ENCODE measurements at places on chromosomes 4 and X.

DNA sequence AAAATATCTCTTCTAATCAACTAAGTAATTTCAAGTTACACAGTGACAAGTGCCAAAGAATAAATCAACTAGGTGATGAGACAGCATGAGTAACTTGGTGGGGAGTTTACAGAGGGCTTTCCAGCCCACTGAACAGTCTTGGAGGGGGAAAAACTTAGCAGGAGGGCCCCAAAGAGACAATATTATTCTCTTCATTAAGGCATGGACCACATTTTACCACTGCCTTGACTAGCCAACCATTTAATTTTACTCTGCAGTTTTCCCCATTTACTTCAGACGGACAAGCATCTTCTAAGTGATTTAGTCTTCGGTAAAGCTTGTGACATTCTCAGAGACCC lies 25.3 kb upstream of the GATB start:
- no peaks in the 10 kb centered on the region for H3K36me3 ChIP-seq
- H3K4me3 ChIP-seq: no peak overlapping the region
- H3K27me3 ChIP-seq: no peaks in the 10 kb centered on the region
- H3K27ac ChIP-seq: peak overlapping the region; percentile 21
- H3K4me1 ChIP-seq: peaks cover 2% of the 10 kb centered on the region

GRCh38 chrX:19906293-19906692 lies 18.9 kb upstream of the SH3KBP1 start:
- H3K36me3 ChIP-seq: no peaks in the 10 kb centered on the region
- no peak overlapping the region for H3K27ac ChIP-seq
- no peaks in the 10 kb centered on the region for H3K4me1 ChIP-seq
- H3K4me3 ChIP-seq: no peak overlapping the region
- no peaks in the 10 kb centered on the region for H3K27me3 ChIP-seq

GRCh38 chrX:79330022-79330421 lies 37.1 kb downstream of the ITM2A start:
- no peak for DNase-seq
- H3K27me3 ChIP-seq: no peaks in the 10 kb centered on the region
- no peaks in the 10 kb centered on the region for H3K4me1 ChIP-seq
- no peak overlapping the region for H3K4me3 ChIP-seq
- H3K27ac ChIP-seq: no peak overlapping the region
- H3K36me3 ChIP-seq: no peaks in the 10 kb centered on the region

GRCh38 chr4:185396724-185397385 lies at the start of gene ANKRD37:
Gene ANKRD37 (plus strand): TSS chr4:185396841. CDS start chr4:185396924, 83 bp downstream.
- peaks cover 32% of the 10 kb centered on the region for H3K36me3 ChIP-seq
- no peaks in the 10 kb centered on the region for H3K27me3 ChIP-seq
- peak within 1 kb of the TSS; percentile 65 for H3K27ac ChIP-seq
- peak; percentile 45 for DNase-seq
- peaks cover 4% of the 10 kb centered on the region for H3K4me1 ChIP-seq

GRCh38 chr4:46277165-46277951 lies 112.6 kb downstream of the GABRA2 start:
- H3K4me3 ChIP-seq: no peak overlapping the region
- no peaks in the 10 kb centered on the region for H3K4me1 ChIP-seq
- H3K36me3 ChIP-seq: no peaks in the 10 kb centered on the region
- no peak overlapping the region for H3K27ac ChIP-seq
- DNase-seq: no peak
- no peaks in the 10 kb centered on the region for H3K27me3 ChIP-seq

DNA sequence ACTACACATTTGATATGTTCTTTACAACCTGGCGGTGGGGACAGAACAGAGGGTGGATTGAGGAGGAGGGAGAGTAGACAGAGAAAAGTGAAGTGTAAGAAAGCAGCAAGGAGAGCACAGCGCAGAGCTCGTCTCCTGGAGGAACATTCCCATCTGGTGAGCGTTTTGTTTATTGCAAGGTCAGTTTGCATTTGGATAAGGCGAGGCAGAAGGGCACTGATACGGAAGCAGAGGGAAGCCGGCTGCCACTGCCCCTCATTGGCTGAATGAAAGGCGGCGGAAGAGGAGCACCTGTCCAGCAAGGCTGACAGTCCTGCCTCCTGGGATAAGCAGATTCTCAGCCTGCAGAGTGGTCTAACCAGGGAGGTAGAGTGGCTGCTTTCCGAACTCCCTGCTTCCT lies 83.2 kb downstream of the GPR143 start:
- no peaks in the 10 kb centered on the region for H3K27me3 ChIP-seq
- DNase-seq: peak; percentile 67
- H3K4me1 ChIP-seq: peaks cover 3% of the 10 kb centered on the region
- no peak overlapping the region for H3K27ac ChIP-seq

DNA sequence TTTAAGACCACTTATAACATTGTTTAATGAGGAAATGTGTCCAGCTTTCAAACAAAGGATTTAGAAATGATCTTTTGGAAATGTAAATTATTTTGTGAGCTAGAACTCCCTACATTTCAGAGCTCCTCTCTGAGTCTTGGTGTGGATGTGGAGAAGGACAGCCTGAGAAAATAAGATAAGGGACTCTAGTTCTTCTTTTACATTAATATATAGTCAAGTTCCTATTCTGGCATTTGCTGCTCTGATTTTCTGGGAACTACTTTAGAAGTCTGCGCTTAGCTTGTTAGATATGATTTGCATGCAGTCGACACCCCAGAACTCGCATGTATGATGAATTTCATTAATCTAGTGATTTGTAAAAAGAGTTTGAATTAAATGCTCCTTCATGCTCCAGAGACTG lies 45.5 kb downstream of the TSPAN7 start:
- H3K4me3 ChIP-seq: no peak overlapping the region
- no peak overlapping the region for H3K27ac ChIP-seq
- H3K36me3 ChIP-seq: no peaks in the 10 kb centered on the region
- DNase-seq: no peak
- H3K4me1 ChIP-seq: no peaks in the 10 kb centered on the region
- no peaks in the 10 kb centered on the region for H3K27me3 ChIP-seq

DNA sequence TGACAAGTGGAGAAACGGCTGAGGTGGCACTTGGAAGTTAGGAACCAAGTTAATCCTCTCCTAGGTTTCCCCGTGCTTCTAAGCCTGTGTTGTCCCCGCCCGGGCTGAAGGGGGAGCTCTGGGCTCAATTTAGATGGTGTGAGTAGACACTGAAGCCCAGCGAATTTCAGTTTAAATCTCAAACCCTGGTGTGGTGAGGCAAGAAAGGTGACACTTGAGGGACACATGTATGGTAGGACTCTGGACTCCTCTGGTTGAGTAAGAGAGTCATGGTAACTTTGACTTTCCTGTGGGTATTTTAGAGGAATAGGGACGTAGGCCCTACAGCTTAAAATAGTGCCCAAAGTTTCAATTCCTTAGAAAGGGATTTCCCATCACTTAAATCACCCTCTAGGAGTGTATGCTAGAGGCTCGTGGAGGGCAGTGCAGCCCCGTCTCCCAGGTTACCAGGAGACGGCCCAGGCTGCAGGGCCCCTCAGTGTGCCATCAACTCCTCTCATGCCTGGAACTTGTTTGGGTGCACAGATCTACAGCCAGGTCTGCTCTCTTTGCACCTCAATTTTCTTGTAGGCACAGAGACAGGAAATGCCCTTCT lies 24.0 kb downstream of the HAND2 start:
- no peak overlapping the region for H3K27ac ChIP-seq
- peak; percentile 77 for DNase-seq
- H3K4me1 ChIP-seq: peaks cover 10% of the 10 kb centered on the region
- H3K36me3 ChIP-seq: peaks cover 7% of the 10 kb centered on the region
- peaks cover 18% of the 10 kb centered on the region for H3K27me3 ChIP-seq

DNA sequence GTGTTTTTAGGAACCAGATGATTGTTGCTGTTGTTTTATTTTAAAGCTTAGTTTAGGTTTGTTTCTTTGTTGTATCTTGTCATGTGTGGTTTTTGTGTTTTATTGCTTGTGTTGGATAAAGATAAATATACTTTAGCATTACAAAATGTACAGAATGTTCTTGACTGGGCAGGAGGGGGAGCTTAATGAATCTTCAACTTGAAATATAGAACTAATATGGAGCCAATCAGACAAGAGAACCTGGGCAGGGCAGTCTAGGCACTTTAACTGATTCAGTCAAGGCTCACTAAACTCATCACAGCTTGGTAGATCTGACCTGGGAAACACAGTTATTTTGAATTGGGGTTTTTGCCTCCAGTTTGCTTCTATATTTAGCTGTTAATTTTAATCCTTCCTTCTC lies 304.2 kb downstream of the ARHGAP24 start:
- H3K36me3 ChIP-seq: no peaks in the 10 kb centered on the region
- no peak overlapping the region for H3K27ac ChIP-seq
- H3K27me3 ChIP-seq: no peaks in the 10 kb centered on the region
- no peaks in the 10 kb centered on the region for H3K4me1 ChIP-seq

DNA sequence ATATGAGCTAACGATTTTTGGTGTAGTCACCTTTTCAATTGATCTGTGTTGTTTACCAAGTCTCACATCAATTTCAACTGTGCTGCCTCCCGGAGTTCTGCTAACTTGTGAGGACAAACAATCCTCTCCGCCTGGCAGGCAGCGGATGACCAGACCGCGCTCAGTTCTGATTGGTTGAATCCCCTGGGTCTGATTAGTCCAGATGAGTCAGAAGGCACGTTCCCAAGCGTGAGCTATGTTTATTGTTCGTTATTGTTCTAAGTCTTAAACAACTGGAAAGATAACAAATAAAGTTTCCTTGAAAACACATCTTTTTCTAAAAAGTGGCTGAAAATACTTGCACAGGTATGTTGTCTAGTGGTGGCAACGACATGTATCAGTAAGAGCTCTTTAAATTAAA lies 37.9 kb upstream of the TRPC3 start:
- no peaks in the 10 kb centered on the region for H3K27me3 ChIP-seq
- DNase-seq: no peak
- no peak overlapping the region for H3K4me3 ChIP-seq
- no peaks in the 10 kb centered on the region for H3K4me1 ChIP-seq

DNA sequence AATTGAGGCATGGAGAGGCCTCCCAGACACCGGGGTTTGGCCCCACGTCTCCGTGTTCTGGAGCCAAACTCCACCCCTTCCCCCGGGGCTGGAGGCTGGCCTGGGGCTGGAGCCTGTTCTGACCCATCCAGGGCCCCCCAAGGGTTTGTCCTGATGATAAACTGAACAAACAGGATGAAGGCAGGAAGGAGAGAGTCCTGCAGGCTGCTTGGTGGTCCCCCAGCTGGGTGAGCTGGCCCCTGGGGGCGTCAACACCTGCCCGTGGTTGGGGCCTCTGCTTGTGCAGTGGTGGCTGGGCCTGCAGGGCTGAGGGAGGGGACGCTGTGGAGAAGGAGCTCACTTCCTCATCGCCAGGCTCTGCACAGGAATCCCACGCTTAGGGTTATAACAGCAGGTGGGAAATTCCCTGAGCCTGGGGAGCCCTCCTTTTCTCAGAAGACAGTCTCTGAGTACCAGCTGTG lies 2.3 kb downstream of the SH3TC1 start:
- H3K4me3 ChIP-seq: peak overlapping the region; percentile 73
- no peaks in the 10 kb centered on the region for H3K36me3 ChIP-seq
- no peaks in the 10 kb centered on the region for H3K27me3 ChIP-seq
- DNase-seq: no peak

GRCh38 chrX:40968180-40968579 lies 117.1 kb upstream of the USP9X start:
- no peak overlapping the region for H3K4me3 ChIP-seq
- H3K36me3 ChIP-seq: no peaks in the 10 kb centered on the region
- no peaks in the 10 kb centered on the region for H3K4me1 ChIP-seq
- DNase-seq: no peak

GRCh38 chrX:72001471-72001870 lies 90.8 kb downstream of the NHSL2 start:
- no peak overlapping the region for H3K27ac ChIP-seq
- DNase-seq: no peak
- H3K36me3 ChIP-seq: no peaks in the 10 kb centered on the region
- peaks cover 15% of the 10 kb centered on the region for H3K4me1 ChIP-seq
- no peak overlapping the region for H3K4me3 ChIP-seq

GRCh38 chrX:103101299-103102042 lies 8.5 kb upstream of the NXF3 start:
- H3K27ac ChIP-seq: no peak overlapping the region
- H3K27me3 ChIP-seq: peaks cover 7% of the 10 kb centered on the region

- H3K27ac ChIP-seq: peak overlapping the region; percentile 24
- no peak for DNase-seq
- no peaks in the 10 kb centered on the region for H3K27me3 ChIP-seq
Observed at GRCh38 chrX:71622032-71622575, 3.8 kb upstream of the CXCR3 start.

GRCh38 chrX:1351981-1352714 lies 15.6 kb downstream of the IL3RA start:
- no peak overlapping the region for H3K4me3 ChIP-seq
- peaks cover 1% of the 10 kb centered on the region for H3K4me1 ChIP-seq
- DNase-seq: no peak
- no peaks in the 10 kb centered on the region for H3K27me3 ChIP-seq
- no peak overlapping the region for H3K27ac ChIP-seq

DNA sequence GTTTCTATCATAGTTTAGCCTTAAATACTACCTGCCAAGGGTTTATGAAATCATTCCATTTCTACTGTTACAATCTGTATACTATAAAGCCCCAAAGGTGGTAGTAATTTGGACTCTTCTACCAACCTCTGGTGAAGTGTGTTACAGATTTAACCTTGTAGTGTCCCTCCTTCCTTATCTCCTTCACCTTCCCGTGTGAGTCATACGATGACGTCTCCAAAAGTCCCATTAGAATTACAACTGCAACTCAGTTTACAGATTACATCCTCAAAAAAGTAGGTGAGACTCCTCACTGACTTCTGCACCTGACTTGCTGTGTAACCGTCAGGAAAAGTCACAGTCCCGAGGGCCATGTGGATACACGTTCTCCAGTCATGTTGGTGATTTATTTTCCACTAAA lies 219.0 kb downstream of the DCTD start:
- no peak overlapping the region for H3K27ac ChIP-seq
- no peaks in the 10 kb centered on the region for H3K36me3 ChIP-seq
- H3K4me1 ChIP-seq: no peaks in the 10 kb centered on the region
- no peak overlapping the region for H3K4me3 ChIP-seq
- H3K27me3 ChIP-seq: no peaks in the 10 kb centered on the region

- no peaks in the 10 kb centered on the region for H3K27me3 ChIP-seq
- no peaks in the 10 kb centered on the region for H3K4me1 ChIP-seq
- no peak for DNase-seq
- no peak overlapping the region for H3K4me3 ChIP-seq
- H3K36me3 ChIP-seq: no peaks in the 10 kb centered on the region
Observed at GRCh38 chrX:129403974-129404669, 119.2 kb downstream of the SMARCA1 start.

GRCh38 chr4:40143926-40144508 lies 52.8 kb upstream of the RHOH start:
- H3K27ac ChIP-seq: no peak overlapping the region
- no peak overlapping the region for H3K4me3 ChIP-seq
- peaks cover 3% of the 10 kb centered on the region for H3K4me1 ChIP-seq
- DNase-seq: no peak
- peaks cover 3% of the 10 kb centered on the region for H3K36me3 ChIP-seq

GRCh38 chr4:4985844-4986243 lies 33.4 kb downstream of the CYTL1 start:
- H3K4me3 ChIP-seq: no peak overlapping the region
- H3K27ac ChIP-seq: no peak overlapping the region
- H3K27me3 ChIP-seq: no peaks in the 10 kb centered on the region
- peak; percentile 23 for DNase-seq
- H3K4me1 ChIP-seq: peaks cover 1% of the 10 kb centered on the region

DNA sequence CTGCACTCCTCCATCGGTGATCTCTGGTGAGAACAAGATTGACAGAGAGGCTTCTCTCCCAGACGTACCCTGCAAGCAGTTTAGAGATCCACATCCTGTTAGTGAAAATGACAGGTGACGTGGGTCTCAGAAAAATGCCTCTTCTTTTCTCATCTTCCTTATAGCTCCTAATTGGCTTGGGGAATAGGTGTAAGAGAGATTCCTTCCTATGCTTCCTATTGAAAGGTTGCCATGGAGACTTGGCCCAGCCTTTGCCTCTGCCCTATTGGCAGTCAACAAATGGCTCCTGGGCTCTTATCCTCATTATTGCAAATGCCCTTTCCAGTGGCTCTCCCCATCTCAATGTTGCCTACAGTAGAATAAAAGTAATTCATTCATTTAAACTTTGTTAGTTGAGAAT lies 26.5 kb upstream of the DGKK start:
- no peak overlapping the region for H3K27ac ChIP-seq
- peaks cover 52% of the 10 kb centered on the region for H3K27me3 ChIP-seq
- H3K4me1 ChIP-seq: no peaks in the 10 kb centered on the region
- no peak for DNase-seq

Measured in mesenchymal stem cell (in vitro differentiated cells and primary cell).